ENCODE measurements at places on chromosomes 11 and 22. TPM values are rescaled to one million over a fixed set of nuclear protein-coding genes. Genes with fewer than 3 reads are reported as not detected.

SHISA8 gene
- total RNA-seq, result not detected

- H3K4me1 ChIP-seq, result peaks cover 6% of the 10 kb centered on the region
- H3K27ac ChIP-seq, result no peak overlapping the region
- H3K27me3 ChIP-seq, result no peaks in the 10 kb centered on the region
- peaks cover 16% of the 10 kb centered on the region for H3K36me3 ChIP-seq
- no peak for DNase-seq
Observed at GRCh38 chr11:65882120-65883057, 2.8 kb downstream of the CTSW start.

DNA sequence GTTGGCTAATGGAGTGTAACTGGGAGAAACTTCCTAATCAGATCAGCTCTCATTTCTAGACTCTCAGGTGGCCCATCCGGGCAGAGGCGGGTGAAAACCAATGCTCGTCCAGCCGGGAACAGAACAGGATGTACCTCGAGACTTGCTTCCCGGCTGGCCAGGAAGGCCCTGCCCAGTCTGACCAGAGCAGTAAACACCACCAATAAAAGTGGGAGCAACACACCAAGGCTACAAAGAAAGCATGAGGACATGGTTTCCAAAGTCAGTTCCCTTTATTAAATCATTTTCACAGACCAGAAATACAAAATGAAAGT lies 940 bp upstream of the TNKS1BP1 start:
- peak overlapping the region; percentile 89 for H3K4me3 ChIP-seq
- no peaks in the 10 kb centered on the region for H3K27me3 ChIP-seq
- peaks cover 28% of the 10 kb centered on the region for H3K36me3 ChIP-seq

- no peak overlapping the region for H3K4me3 ChIP-seq
- no peak overlapping the region for H3K27ac ChIP-seq
- H3K4me1 ChIP-seq, result peaks cover 16% of the 10 kb centered on the region
- H3K36me3 ChIP-seq, result no peaks in the 10 kb centered on the region
- H3K27me3 ChIP-seq, result peaks cover 11% of the 10 kb centered on the region
Observed at GRCh38 chr11:119738059-119738439, 9.0 kb upstream of the NECTIN1 start.

DNA sequence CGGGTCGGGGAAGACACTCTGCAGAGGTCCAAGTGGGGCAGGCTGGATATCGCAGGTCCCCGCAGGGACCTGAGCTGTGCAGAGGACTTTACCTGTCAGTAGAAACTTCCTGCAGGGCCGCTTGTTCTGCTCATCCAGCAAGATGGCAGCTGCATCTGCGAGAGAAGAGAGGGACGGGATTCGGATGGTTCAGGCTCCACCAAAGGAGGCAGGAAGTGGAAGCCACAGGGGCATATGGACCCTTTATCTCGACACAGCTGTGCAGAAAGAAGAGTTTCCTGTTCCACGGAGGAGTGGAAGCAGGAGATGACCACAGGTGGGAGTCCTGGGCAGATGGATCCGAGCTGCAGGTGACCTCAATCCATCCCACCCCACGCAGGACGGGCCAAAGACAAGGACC lies 22.5 kb downstream of the CABP7 start:
- no peaks in the 10 kb centered on the region for H3K27me3 ChIP-seq
- H3K4me3 ChIP-seq, result no peak overlapping the region
- H3K27ac ChIP-seq, result no peak overlapping the region
- peaks cover 15% of the 10 kb centered on the region for H3K36me3 ChIP-seq

DNA sequence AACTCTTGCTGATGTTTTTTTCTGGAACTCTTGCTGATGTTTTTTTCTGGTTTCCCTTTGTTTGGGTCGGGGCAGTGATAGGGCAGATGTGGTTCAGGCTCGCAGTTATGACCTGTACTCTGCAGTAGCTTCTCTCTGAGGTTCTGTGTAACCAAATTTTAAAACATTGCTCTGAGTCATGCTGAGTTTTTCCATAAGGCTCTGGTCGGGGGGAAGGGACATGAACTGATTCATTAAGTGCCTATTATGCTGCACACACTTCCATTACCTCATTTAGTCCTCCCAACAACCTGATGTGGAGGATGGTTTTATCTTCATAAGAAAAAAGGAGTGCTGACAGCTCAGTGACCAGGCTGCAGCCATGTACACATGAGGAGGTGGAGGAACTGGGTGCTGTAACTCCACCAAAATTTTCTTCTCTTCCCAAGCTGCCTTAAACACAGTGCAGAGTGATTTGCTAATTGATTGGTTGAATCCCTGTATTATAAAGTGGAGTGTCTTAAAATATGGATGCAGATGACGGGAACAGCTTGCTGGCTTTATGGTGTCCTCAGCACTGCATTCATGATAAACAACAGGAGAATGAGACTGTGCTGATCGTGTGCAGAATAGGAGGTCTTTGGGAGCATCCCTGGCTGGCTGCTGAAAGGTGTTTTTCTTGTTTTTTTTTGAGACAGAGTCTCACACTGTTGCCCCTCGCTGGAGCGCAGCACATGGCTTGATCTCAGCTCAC lies 19.1 kb downstream of the TNRC6B start:
- H3K4me3 ChIP-seq, result peak overlapping the region; percentile 16
- no peak for DNase-seq
- no peaks in the 10 kb centered on the region for H3K36me3 ChIP-seq
- peaks cover 55% of the 10 kb centered on the region for H3K4me1 ChIP-seq
- peak overlapping the region; percentile 73 for H3K27ac ChIP-seq

DNA sequence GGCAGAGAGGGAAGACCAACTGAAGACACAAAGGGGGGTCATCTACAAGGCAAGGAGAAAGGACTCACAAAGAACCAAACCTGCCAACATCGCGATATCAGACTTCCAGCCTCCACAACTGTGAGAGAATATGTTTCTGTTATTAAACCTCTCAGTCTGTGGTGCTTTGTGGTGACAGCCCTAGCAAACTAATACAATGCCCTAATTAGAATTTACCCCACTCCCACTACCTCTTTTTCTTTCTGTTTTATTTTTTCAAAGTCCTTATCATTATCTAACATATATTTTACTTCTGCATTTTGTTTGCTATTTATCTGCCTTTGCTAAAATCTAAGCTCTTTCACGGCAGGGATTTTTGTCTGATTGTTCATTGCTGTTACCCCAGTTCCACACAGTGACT lies 2.5 kb upstream of the OR52D1 start:
- DNase-seq, result no peak
- no peak overlapping the region for H3K27ac ChIP-seq
- no peak overlapping the region for H3K4me3 ChIP-seq
- no peaks in the 10 kb centered on the region for H3K4me1 ChIP-seq
- H3K36me3 ChIP-seq, result no peaks in the 10 kb centered on the region

DNA sequence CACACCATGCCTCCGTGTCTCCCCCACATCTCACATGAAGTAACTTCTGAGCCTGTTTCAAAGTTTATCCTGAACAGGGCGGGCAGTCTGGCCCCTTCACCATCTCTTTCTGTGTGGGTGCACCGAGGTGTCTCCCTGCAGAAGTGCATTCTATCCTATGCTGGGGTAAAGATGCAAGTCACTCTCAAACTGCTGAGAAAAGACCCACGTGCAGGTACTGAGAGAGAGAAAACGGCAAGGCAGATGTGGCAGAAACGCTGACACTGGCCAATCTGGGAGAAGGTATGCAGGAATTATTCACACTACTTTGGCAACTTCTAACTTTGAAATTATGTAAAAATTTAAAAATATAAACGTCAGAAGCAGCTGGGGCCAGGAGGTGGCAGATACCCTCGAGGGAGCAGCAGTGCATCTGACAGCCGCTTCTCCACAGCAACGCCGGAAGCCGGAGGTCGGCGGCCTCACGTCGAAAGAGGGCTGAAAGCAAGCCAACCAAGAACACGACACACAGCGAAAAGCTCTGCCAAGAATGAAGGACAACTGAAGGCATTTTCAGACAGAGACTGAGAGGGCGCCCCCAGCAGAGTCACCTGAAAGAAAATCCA lies 34.2 kb upstream of the MOB2 start:
- H3K4me1 ChIP-seq, result peaks cover 29% of the 10 kb centered on the region
- DNase-seq, result no peak

- H3K36me3 ChIP-seq, result no peaks in the 10 kb centered on the region
- DNase-seq, result no peak
- H3K4me3 ChIP-seq, result no peak overlapping the region
- no peaks in the 10 kb centered on the region for H3K27me3 ChIP-seq
Observed at GRCh38 chr11:93054279-93054678, 84.8 kb downstream of the MTNR1B start.
